Left colon (tissue), 2 donors: ENCODE measurements at places on chromosomes 2 and 18. TPM values are rescaled to one million over a fixed set of nuclear protein-coding genes. Genes with fewer than 3 reads are reported as not detected.

The PKDCC gene
- total RNA-seq = 68.5 TPM

The IL18R1 gene
- 3.0 TPM for total RNA-seq

The OSR1 gene
- total RNA-seq = 4.1 TPM

The MRO gene
- total RNA-seq = not detected

The ST8SIA5 gene
- 0.59 TPM for total RNA-seq

The SLC8A1 gene
- total RNA-seq = 3.1 TPM

DNA sequence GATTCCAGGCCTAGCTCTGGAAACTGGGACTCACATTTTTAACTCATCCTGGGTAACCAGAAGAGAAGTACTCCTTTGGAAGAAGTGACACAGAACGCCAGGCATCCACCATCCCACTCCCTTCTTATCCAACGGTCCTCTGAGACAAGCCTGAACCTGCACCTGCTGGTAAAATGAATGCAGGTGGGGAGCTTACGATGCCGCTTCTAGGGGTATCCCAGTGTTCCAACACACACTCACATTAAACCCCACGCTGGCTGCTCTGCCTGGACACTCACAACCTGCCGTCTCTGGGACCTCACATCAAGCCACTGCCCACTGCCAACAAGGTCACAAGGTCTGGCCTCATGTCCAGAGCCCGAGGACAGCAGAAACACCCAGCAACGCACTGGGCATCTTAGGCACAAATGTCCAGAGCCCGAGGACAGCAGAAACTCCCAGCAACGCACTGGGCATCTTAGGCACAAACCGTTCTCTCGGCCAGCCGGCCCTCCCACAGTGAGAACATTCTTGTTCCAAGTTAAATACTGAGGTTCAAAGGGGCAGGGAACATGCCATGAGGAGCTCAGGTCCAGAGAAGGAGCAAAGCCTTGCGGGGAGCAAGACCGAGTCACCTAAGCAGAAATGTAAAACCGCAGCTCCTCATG lies 9.9 kb downstream of the SLC66A2 start:
- DNase-seq = peak; percentile 23

DNA sequence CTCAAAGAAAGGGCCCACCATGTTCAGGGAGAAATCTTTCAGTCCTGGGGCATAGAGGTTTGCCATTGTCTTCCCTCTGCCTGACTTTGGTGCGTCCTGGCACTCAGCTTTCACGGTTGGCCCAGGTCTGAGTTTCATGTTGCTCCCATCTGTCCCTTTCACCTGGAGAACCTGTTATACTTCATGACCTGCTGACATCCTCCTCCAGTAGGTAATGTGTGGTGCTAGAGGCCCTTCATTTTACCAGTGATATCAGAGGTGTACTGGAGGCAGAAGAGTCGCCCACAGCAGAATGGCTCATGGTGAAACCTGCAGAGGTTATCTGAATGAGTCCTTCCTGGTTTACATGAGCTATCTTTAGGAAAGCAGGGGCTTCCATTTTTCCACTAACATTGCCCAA lies 128.8 kb upstream of the DLX2 start:
- no peak for DNase-seq

GRCh38 chr18:36411745-36412168 lies 114.2 kb downstream of the FHOD3 start:
- no peak for DNase-seq

- DNase-seq = no peak
These were observed 812.5 kb downstream of the DCC start for GRCh38 chr18:53152476-53152875.

DNA sequence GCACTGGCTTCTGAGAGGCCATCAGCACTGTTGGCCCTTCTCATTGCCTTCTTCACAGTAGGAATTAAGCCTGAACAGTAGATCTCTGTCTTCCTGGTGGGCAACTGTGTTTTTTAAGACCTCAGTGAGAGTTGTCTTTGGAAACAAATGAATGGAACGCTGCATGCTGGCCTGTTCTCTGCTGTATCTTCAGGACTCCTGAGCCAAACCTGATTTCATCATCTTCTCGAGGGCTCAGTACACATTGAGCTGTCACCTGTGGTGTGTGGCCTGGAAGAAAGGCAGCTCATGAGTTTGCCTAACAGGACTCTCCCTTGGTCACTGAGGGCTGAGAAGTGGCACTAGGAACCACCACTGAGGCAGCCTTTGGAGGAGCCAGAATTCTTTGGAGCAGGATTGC lies 39.7 kb downstream of the SH3RF3 start:
- DNase-seq = no peak

GRCh38 chr18:70576276-70577022 lies 287.6 kb downstream of the SOCS6 start:
- DNase-seq = no peak

DNA sequence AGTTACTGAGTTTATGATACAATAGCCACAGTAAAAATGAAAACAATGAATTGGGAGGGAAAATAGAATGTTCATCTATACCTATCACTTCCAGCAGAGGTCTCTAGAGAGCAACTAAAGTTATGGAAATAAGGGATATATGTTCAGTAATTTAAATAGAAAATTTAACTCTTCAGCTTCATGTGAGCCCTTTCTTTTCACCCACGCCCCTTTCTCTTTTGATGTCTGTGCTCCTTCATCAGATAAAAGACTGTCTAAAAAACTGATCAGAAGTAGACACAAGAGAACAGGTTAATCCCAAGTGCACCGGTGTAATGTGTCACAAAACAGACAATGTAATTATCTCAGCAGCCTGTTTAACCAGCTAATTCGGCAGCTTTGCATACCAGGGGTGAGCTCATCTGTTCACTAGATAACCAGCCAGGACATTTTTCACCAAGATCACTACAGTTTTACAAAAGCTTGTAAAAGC lies 238.5 kb upstream of the ERBB4 start:
- DNase-seq = no peak

DNA sequence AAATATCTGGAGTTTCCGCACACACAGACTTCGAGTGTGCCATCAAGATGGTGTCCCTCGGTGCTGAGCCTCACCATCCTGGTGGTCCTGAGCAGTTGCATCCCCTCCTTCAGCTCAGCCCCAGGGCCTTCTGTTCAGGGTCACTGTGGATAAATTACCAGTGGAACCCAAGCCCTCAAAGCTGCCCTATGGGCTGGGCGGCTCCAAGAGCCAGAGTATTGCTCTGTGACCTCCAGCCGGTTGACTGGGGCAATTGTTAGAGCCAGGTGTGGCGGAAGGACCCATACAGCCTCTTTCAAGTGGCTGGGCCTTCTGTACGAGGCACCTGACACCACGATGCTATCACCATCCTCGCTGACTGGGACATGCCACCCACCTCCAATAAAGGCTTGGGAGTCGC lies 215.5 kb downstream of the GBX2 start:
- DNase-seq = no peak

DNA sequence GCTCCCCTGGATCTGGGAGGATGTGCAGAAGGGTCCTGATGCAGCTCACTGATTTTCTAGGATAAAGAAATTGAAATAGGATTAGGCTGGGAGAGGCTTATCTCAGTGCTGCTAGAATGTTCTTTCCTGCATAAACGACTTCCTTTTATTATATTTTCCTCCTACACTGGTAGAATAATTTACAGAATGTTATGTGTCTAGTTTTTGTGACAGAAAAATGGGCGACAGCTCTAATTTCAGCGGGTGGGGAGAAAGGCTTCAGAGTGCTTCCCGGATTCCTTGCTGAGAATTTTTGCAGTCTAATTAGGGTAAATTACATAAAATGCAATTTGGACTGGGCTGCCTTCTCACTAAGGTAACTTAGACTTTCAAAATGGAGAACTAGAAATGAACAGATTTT lies 66.2 kb downstream of the SKA1 start:
- no peak for DNase-seq

DNA sequence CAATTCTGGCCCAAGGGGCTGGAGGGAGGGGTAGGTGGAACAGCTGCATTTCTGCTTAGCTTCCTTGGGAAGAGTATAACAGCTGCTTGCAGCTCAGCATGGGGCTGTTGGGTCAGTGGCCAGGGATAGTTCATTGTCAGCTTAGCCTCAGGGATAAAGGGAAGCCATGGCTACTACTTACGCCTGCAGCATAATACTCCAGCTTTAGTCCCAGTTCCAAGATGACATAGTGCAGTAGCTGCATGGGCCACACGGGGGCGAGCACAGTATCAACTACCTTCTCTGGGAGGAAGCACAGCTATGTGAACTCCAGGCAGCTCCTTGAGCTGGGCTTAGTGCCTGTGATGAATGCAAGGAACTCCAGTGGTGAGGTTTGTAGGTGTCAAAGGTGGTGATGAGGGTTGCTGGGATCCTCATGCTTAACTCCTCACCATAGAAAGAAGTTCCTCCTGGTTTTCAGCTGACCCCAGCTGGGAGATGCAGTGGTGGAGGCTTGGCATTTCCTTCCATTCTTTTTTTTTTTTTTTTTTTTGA lies 35.4 kb upstream of the RHOB start:
- peak; percentile 93 for DNase-seq
